ENCODE measurements at places on chromosomes 1 and 21. TPM values are rescaled to one million over a fixed set of nuclear protein-coding genes. Genes with fewer than 3 reads are reported as not detected.
A peak's percentile ranks its signal among the peaks of the same experiment; 100 is the strongest.

The RSPO1 gene
- total RNA-seq, result not detected

The TNNT2 gene
- total RNA-seq, result not detected

The SPRR1B gene
- total RNA-seq, result not detected

The RIIAD1 gene
- total RNA-seq, result not detected

The SAMD11 gene
- total RNA-seq, result not detected

The SLC9C2 gene
- total RNA-seq, result not detected

The RGS18 gene
- 0.42 TPM for total RNA-seq

The NES gene
- not detected for total RNA-seq

The SLC44A3 gene
- total RNA-seq, result 0.47 TPM

The RPE65 gene
- total RNA-seq, result not detected

DNA sequence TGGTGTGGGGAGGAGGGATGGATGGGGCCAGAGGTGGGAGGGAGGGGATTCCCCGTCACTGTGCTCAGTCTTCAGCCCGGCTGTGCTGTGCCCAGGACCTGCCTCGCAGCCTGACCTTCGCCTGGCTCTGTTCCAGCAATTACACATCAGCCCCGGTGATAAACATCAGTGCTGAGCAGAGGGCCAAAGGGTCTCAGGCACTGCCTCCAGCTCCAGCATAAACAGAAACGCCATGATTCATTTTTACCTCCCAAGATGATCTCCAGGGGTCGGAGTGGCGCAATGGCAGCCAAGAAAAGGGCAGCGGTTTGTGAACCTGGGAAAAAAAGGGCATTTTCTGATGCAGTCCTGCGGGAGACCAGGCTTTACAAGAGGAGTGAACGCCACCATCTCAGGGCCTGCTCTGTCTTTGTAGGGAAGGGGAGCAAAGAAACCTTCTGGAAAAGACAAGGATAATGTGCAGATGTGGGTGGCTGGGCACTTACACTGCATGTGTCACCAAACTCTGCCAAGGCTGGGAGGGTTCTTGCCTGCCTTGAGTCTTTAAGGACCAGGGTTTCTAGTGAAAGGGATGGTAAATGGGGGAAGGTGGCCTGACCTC, 28.1 kb downstream of the SHISA4 start:
- no peak for DNase-seq

DNA sequence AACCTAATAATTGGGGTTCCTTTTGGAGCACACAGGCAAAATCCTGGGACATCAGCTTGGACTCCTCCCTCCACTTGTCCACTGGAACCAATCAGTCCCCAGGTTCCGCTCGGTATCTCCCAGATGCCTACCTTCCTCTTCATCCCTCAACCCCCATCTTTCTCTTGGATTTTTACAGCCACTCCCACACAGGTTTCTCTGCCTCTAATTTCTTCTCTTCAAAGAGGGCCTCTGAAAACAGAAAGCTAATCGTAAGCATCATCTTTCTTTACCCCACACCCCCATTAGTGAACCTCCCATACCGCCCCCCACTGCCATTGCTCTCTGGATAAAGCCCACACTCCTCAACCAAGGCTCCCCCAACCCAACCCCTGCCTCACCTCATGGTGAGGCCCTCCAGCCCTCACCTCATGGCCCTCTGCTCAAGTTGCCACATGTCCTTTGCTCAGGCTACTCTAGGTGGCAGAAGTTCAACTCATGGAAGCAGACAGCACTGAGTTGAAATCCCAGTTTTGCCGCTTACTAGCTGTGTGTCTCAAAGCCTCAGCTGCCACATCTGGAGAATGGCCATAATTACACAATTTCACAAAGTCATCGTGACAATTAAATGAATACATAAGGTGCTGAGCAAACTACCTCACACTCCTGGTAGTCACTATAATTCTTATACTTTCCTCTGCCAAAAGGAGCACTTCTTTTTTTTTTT, 18.1 kb upstream of the WASF2 start:
- no peak for DNase-seq

DNA sequence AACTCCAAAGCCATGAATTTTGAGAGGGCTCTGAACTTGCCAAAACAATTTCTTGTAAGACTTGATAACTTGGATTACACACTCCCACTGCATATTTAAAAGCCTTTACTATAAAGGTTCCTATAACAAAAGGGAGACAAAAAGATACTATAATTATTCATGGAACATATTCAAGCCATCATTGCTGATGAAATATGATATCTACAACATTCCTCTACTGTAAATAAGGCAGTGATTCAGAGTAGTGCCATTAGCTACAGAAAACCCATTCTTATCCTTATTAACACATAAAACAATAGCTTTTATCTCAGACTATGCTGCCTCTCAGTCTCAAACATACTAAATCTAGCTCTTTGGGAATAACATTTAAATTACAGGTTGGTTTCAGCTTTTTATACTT, 675.5 kb upstream of the CXADR start:
- no peak for DNase-seq

DNA sequence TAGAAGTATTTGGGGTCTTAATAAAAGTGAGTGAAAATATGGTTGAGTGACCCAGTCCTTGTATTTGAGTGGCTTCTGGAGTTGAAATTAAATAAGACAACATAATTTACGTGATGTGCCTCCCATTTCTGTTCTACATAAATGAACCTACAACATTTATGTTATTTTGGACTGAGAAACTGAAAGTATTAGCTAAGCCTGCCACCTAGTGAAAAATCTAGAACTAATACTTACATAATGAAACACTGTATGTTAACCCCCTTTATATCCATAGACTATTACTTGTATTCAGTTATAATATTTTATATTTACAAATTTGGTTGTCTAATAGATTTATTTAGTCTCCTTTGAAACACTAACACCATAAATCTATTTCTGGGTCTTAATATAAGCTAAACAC, 298.9 kb downstream of the KCNT2 start:
- DNase-seq, result no peak

DNA sequence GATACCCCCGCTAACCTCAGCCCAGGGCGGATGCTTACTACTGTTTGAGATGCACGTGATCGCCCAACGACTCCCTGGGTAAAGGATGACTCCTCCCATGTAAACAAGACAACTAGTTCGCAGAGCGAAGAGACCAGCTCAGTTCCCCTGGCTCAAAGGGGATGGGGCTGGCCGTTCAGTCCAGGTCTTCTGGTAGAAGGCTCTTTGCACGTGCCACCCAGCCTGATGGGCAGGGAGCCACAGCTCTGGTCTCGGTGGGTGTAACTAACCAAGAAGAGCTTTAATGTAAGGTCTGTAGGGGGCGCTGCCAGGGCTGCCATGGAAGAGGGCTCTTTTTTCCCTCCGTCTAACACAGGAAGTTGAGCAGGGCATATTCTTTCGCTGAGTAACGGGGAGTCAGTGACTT, 49.4 kb upstream of the PARP1 start:
- DNase-seq, result peak; percentile 72

GRCh38 chr1:93001893-93002292, 40.6 kb upstream of the DIPK1A start:
- DNase-seq, result no peak

DNA sequence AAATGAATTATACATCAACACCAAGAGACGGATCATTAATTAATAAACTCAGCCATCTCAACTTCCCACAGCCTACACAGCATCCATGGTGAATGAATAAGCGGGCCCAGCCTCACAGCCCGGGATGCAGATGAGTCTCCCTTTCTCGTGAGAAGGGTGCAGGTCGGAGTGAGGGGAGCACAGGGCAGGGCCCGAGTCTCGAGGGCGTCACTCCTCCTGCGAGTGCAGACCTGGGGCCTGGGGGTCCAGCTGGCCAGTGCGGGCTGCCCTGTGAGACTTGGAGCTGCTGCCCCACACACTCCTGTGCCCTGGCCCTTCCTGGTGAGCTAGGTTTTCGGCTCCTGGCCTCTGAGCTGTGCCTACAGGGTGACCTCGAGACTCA, 74.7 kb downstream of the AJAP1 start:
- no peak for DNase-seq

- DNase-seq, result no peak
These were observed 358.0 kb upstream of the C1orf87 start for GRCh38 chr1:60431593-60431992.

- no peak for DNase-seq
These were observed 698.8 kb downstream of the MATN1 start for GRCh38 chr1:30024411-30025195.

- no peak for DNase-seq
These were observed 11.7 kb upstream of the TINAGL1 start for GRCh38 chr1:31564606-31564989.

DNA sequence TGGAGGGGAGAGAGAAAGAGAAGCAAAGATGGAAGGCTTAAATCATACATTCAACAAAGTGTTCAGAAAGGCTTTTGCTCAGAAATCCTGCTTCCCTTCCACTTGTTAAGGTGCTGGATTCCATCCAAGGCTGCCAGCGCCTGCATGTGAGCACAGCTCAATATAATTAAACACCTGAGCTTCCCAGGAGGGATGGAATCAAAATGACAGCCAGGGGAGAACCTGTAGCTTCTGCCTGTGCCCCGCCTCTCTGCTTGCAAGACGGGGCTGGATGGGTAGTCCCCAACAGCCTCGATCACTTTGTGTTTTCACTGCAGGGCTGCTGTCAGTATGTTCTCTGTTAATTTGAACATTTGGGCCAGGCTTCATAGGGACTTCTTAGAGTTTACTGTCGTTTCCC, 225.7 kb downstream of the KCNH1 start:
- no peak for DNase-seq

DNA sequence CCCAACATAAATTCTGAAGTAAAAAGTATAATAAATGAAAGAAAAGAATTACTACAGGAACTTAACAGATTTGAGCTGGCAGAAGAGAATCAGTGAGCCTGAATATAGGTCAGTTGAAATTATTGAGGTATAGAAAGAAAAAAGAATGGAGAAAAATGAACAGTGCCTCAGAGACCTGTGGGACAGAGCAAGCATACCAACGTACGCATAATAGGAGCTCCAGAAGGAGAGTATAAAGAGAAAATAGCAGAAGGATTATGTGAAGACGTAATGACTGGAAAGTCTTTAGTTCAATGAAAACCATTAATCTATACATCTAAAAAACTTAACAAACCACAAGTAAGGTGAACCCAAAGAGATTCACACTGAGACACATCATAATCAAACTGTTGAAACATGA, 261.8 kb downstream of the DYRK1A start:
- DNase-seq, result no peak

GRCh38 chr1:70779571-70779970, 268.0 kb downstream of the PTGER3 start:
- no peak for DNase-seq

DNA sequence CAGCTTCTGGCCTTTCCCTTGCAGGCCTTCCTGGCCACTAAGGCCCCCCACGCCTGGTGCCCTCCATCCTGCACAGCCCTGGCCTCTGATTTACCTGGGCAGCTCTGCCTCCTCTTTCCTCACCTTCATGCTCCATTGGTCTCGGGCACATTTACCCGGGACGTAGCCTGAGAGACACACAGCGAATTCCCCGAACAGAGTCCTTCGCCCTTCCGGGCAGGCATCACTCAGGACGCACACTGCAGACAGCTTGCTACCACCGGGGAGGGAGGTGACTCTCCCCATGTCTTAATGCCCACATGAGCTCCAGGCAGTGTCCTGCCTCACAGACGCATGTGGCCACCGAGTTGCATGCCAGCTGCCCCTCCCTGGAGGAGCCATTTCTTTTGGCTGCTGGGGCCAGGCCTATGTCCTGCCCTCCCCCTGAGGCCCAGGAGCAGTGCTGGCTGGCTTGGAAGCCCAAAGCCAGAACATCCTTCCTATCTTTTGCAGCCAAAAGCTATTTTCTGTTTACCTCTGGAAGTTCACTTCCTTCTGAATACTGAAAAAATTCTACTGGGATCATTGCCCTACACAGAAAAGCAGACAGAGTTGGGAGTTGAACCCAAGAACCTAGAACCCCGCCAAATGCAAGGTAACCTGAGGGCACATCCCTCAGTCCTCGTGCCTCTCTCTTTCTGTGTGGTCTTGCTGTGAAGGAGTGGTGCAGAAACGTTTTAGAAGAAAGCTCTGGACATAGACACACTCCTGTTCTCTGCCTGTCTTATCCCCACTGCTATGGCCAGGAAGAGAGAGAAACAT, 209.5 kb downstream of the TOMM20 start:
- DNase-seq, result no peak
